Globus pallidus (tissue), 1 donor: ENCODE measurements at places on chromosomes 16 and 17.

DNA sequence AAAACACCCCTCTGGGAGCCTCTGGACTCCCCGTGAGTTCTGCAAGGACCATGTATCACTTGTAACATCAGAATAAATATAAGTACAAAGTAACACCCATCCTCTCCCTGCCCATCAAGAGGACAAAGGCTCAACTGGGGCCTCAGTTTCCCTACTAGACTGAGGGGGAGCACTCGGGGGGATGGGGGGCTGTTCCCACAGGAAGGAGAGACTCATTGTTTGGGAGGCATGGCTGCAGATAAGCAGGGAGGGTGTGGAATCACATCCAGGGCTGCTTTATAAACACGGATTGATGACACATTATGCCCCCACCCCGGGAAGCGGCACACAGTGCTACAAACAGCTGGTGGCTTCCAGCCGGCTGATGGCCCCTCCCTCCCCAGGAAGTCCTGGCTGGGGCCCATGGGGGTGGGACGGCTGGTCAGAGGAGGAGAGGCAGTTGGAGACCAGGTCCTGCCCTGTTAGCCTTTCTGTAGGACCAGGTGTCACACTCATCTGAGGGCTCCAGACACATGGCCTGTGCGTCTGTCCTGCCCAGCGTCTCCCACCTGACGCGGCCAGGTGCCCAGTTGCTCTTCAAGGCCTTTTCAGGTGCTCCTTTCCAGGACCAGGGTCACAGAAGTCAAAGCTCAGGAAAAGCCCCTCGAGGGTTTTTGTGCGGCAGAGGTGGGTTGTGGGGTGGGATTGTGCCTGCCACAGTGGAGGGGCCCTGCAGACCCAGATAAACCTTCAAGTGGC lies 1.3 kb upstream of the MPG start:
- DNase-seq, result no peak

GRCh38 chr16:9258423-9259051 lies 167.1 kb downstream of the HAPSTR1 start:
- DNase-seq, result peak; percentile 52

DNA sequence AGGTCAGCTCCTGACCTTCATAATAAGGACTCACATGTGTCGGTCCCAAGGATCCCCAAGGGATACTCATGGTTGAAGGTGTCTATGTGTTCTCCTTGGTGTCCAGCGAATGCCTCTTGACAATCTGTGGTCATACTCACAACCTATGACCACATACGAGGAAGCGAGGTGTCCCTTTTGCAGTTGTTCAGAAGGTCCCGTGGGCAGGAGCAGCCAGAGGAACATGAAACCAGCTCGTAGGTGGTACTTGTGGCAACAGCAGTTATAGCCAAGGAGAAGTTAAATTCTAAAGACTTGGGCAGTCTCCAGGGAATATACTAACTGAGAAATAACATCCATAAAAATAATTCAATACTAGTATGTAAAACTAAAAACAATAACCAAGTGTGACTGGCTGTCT lies 685.3 kb downstream of the WWOX start:
- DNase-seq, result no peak

GRCh38 chr16:89264800-89265550 lies 47.5 kb downstream of the ZNF778 start:
- DNase-seq, result no peak

DNA sequence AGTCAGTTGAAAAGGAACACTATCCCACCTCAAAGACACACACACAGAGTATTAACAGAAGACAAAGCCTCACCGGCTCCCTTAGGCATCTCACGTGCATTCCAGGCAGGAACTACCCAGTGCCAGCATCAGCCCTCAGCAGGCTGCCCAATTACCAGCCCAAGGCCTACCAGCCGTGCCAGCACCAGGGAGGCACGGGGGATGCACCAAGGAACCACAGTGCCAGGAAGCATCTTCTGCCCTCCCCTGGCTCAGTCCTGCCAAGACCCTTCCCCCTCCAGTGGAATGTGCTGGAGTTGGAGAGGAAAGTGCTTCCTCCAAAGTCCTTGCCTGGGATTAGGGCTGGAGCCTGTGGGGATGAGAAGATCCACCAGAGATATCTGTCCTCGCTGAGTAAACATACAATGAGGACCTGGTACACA lies 11.0 kb upstream of the KRT19 start:
- no peak for DNase-seq

DNA sequence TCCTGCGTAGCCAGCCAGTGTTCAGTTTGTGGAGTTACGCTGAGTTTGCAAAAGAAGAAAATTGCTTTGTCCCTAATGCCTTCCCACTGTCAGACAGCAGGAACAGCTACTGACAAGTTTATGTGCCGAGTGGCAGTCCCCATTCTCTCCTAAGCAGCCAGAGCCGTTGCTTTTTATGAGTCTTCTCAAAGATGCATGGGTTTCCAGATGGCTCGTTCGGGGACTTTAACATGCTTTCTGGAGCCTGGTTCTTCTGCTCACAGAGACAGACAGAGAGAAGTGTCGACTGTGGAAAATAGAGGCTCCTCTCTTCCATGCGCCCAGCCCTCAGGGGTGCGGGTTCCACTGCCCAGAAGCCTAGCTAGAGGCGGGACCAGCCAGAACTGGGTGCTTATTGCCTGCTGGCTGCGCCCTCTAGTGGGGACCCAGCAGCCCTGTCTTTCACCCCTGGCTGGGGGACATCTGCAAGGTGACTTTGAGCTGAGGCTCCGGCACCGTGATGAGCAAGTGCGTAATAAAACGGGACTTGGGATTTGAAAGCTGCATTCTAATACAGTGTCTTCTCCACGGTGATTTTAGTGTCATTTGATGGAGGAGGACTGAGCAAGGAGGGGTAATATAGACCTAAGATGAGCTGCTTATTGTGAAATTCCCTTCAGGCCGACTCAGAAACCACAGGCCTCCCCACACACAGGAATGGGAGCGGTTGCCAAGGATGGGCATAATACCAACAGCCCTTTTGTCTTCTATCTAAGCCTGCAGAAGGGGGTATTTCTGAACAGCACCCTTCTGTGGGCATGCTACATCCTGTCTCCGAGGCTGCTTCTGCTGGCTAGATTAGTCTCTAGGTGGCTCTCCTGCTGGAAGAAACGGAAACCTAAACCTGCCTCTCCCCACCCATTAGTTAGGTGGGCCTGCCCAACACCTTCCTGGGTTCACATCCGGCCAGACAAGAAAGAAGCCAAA lies 73.1 kb downstream of the CCDC182 start:
- peak; percentile 87 for DNase-seq

- DNase-seq, result no peak
Observed at GRCh38 chr16:84683691-84684591, 15.9 kb upstream of the USP10 start.

DNA sequence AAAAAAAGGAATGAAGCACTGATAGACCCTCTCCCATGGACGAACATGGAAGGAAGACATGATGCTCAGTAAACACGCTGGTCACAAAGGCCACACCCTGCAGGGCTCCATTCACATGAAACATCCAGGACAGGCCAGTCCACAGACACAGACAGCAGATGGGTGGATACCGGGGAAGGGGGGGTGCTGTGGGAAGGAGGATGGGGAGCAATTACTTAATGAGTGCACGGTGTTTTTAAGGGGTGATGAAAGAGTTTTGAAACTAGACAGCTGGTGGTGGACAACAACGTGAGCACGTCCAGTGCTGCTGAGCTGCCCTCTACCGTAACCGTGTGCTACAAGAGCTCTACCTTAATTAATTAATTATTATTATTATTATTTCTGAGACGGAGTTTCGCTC lies 6.0 kb upstream of the SLC16A3 start:
- no peak for DNase-seq

GRCh38 chr17:39813631-39814030 lies 50.5 kb downstream of the IKZF3 start:
- no peak for DNase-seq

DNA sequence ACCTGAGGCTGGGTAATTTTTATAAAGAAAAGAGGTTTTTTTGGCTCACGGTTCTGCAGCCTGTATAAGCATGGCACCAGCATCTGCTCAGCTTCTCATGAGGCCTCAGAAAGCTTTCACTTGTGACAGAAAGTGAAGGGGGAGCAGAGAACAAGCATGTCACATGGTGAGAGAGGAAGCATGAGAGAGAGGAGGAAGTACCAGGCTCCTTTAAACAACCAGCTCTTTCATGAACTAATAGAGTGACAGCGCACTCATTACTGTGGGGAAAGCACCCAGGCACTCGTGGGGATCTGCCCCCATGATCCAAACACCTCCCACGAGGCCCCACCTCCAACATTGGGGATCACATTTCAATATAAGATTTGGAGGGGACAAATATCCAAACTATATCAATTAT lies 86.8 kb downstream of the USP32 start:
- peak; percentile 86 for DNase-seq

DNA sequence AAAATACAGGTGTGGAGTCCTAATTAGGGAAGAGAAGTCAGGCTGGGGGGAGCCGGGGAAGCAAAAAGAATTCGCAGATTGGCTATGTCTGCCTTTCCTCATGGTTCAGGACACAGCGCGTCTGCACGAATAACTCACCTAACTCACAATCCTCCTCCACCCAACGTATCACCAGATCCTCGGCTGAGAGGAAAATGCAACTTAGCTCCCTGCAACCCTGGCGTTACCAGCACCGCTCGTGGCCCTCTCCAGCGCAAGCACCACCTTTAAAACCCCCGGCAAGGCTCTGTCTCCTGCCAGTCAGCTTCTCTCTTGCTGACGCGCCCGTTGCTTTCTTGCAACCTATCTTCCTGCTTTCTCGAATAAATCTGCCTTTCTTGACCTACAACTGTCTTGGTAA lies 49.8 kb upstream of the METRNL start:
- no peak for DNase-seq

GRCh38 chr17:37388266-37388665 lies 12.5 kb downstream of the C17orf78 start:
- DNase-seq, result no peak

DNA sequence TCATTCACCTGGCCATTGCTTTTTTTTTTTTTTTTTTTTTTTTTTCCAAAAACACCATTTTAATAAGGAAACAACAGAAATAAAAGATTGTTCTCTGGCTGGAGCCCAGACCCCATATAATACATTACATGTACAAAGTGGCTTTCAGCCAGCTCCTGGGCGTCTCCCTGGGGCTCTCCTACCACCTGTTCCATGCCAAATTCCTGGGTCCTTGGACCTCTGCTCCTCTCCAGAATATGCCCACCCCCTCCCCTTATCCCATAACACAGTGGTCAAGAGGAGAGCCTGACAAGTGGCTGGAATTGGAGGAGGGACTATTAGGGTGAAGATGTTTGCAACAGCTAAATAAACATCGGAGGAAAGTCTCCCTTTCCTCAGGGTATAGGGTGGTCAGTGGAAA lies 3.6 kb upstream of the PHF12 start:
- DNase-seq, result no peak

DNA sequence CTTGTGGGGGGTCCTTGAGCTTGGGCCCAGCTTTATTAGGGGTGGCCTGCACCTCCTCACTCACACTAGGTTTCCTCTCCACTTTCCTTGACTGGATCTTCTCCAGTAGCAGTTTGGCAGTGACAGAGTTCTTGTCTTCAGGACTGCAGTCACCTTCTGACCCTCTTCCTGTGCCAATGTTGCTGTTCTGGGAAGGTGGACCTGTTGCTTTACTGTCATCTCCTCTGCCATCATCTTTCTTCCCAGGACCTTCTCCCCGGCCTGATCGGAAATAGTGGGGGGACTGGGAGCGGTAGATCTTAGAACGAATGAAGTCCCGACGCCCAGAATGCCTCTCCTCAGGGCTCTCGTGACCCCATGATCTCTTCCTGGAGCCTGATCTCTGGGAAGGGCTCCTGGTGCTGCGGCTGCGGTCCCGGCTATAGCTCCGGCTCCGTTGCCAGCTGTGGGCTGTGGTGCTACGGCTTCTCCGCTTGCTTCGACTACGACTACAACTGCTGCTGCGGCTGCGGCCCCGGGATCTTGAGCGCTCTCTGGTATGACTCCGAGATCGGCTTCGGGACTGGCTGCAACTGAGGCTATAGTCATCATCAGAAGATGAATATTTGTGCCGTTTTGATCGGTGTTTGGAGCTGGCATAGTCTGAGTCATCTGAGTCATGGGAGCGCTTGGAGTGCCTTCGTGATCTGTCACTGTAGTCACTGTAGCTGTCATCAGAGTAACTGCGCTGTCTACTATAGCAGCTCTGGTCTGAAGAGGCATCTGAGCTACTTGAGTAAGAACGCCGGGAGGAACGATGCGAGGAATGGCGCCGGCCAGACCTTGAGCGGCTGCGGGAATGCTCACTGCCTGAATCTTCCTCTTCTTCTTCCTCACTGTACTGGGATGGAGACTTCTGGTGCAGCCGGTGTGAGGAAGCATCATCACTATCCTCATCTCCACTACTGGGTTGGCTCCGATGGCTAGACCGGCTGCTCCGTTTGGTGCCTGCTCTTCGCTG lies 9.5 kb upstream of the ITGA2B start:
- DNase-seq, result no peak

- DNase-seq, result peak; percentile 79
Observed at GRCh38 chr17:64281962-64282752, 19.1 kb upstream of the TEX2 start.

DNA sequence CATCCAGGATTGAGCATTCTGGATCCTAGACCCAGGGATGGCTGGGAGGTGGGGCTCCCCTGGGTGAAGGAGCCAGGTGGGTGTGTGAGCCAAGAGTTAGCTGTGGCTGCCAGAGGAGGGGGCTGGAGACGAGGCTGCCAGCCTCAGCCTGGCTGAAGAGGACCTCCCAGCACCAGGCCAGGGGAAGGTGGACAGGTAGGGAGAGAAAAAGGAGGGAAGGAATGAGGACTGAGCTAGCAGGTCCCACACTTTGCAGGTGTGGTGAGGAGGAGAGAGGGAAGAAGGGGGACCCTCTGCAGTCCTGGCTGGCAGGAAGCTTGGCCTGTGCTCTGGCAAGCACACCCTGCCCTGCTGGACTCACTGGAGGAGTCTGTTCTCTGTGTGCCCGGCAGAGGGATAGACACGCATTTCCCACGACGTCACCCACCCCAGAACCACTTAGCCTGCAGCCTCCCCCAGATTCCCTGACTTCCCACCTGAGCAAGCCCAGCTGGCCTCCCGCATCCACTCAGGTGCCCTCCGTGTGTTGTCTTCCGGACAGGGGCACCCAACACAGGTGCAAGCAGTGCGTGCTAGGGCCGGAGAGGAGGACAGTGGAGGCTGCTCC lies 42.0 kb downstream of the SOCS3 start:
- no peak for DNase-seq

DNA sequence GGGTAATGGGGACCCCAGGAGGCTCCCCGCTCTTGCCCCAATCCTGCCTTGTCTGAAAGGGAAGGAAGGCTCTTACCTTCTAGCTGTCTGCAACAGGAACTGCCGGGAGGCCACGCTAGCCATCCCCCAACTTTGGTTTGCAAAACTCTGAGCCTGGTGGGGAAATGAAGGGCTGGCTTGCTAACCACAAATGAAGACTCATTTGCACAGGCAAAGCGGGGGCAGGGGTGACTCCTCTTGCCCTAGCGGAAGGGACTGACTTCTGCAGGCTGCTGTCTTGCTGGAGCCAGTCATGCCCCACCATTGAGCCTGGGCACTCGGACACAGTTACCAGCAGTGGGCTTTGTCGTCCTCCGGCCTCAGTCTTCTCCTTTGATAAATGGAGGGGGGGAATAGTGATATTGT lies 52.6 kb downstream of the PLCG2 start:
- peak; percentile 54 for DNase-seq

DNA sequence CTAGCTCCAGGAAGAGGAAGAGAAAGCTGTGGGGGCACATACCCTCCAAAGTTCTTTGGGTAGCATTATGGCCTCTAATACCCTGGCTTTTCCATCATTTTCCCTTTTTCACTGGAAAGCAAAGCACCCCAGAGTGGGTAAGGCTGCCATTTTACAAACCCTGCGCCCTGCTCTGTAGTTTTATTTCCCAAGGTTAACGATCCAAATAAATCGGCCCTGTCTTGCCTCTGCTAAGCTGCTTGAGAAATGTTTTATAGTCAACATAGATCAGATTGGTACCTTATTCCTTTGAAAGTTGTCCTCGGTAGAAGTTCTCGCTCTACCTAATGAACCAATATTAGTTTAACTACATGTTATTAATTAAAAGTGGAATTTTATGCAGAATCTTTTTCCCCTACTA lies 328.2 kb downstream of the NPIPA8 start:
- no peak for DNase-seq
